ENCODE measurements at places on chromosomes 1 and 21.

DNA sequence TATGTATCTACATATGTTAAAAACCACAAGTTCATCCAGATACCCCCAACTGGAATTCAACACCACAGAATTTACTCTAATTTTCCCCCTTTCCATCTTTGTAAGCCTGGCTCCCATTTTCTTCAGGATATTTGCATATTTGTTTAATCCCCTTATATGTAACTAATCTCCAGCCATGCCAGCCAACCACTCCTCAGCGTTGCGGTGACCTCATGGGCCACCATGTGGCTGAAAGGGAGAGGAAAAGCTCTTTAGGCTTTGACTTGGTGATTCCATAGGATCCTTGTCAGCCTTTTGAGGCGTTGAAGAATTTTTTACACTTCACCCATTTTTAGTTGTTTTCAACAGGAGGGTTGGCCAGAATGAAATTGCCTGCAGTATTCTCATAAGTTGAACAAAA, 10.0 kb downstream of the CLDN19 start:
- DNase-seq: no peak

DNA sequence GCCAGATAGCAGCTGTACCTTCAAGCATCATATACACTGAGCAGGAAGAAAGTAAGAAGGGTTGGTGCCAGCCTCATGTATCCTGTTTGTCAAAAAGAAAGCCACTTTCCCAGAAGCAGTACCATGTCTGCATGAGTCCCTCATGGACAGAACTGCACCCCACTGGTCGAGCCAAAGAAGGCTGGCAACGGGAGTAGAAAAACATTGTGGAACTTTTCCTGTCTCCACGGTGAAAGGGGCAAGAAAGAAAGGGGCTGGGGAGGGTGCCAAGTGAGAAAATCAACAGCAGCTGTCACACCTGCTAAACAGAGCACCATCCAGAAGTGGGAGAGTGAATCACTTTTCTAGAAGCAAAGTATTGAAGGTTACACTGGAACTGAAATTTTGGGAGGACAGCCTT, 621.7 kb downstream of the LMO4 start:
- DNase-seq: peak; percentile 42

DNA sequence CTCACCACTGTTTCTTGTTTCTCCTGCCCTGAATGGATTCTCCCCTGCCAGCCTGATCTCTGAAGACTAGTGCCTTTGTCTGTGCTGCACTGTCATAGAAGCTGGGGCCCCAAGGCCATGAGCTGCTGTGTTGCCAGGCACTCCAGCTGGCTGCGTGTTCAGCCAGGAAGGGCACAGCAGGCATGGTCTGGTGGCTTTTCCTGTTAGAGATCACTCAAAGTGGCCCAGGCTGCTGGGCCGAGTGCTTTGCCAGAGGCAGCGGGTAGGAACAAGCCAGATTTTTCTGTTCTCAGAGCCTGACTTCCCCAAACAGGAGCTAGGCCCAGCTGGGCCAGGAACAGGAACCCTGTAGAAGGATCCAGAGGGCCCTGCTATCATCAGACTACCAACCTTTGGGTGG, 5.2 kb downstream of the ADPRS start:
- DNase-seq: no peak

DNA sequence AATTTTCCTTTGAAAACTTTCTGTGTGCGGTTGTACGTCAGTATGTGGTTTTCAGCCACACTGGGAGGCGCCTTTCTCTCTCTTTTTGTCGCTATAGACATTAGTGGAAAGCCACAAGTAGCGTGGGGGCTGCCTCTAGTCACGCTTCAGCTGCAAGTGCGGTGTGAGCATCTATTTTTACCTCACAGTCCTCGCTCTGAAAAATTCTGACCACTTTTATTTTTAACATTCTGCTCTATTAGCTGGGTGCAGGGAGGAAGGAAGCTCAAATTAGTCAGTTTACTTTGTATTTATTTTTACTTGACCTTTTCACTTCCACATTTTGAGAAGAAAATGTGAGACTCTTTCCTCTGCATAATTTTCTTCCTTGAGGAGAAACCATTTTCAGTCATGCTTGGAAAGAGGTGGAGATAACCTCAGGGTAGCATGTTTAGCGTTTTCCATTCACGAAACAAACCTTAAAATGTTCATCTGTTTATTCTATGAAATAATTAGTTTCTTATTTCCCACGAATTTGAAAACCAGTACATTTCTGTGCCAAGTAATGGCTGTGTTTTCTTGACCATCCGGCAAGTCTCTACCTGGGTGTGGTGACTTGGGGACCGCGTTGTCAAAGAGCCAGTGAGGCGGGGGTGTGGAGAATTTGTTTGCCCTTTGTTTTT, 35.6 kb downstream of the ADARB1 start:
- DNase-seq: peak; percentile 56

- no peak for DNase-seq
Measured at GRCh38 chr1:82813386-82813785, 1012.7 kb downstream of the ADGRL2 start.

- DNase-seq: no peak
Measured at GRCh38 chr1:195045072-195045471, 1563.2 kb downstream of the KCNT2 start.

GRCh38 chr1:29388884-29389283, 152.6 kb downstream of the PTPRU start:
- DNase-seq: no peak

- DNase-seq: peak; percentile 31
Measured at GRCh38 chr1:155254714-155255242, 505 bp downstream of the ENTREP3 start.

GRCh38 chr1:56933606-56934005, 32.2 kb downstream of the C8B start:
- DNase-seq: no peak

GRCh38 chr21:32886339-32886738, 114.8 kb upstream of the PAXBP1 start:
- no peak for DNase-seq

DNA sequence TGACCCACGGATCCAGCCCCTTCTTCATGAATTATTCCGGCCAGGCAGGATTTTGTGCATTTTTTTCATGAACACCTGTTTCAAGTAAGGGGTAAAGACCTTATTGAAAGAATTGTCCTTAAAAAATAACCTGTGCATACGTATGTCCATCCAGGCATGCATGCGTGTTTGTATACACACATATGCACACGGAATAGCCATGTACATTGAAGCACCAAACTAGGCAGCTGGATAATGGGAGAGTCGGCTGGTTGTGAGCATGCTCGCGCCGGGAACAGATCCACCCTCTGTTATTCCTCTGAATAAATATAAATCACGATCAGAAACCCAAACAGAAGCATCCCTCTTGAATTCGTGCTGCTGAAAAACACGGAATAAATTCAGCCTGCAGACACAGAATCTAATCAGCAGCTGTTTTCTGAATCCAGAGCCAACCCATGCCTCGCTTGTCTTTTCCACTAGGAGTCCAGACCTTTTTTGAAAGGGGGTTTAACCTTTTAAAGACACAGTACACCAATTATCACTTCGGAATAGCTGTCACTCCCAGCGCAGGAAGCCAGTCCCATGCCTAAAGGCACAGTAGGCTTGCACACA, at the start of gene HIVEP3:
Gene HIVEP3 (minus strand): TSS at position 473 of the 594 bp plus-strand sequence.
- peak; percentile 26 for DNase-seq

DNA sequence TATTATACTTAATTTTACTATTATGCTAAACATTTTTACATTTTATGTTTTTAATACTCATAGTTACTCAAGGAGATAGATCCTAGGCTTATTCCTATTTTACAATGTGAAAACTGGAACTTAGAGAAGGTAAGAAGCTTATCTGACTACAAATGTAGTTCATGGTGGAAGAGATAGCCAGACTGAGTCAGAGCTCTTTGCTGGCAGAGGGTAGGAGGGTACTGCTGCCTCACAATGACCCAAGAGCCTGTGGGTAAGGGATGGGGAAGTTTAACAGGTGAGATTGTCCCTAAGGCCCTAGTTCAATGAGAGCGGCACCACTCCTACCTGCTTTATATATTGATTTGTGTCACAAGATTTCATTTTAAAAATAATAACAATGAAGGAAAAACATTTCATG, 34.1 kb upstream of the NEK7 start:
- no peak for DNase-seq

DNA sequence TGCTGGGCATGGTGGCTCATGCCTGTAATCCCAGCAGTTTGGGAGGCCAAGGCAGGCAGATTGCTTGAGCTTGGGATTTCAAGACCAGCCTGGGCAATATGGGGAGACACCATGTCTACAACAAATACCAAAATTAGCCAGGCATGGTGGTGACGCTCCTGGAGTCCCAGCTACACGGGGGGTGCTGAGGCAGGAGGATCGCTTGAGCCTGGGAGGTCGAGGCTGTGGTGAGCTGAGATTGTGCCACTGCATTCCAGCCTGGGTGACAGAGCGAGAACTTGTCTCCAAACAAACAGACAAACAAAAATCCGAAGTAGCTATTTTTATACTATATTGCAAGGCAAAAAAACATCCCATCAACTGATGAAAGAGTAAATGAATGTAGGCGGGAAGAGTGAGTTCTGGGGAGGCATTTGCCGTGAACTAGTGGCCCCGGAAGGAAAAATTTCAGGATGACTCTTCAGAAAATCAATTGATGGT, 40.6 kb downstream of the NCMAP start:
- DNase-seq: no peak

GRCh38 chr1:165259706-165260428, 96.6 kb downstream of the LMX1A start:
- no peak for DNase-seq

DNA sequence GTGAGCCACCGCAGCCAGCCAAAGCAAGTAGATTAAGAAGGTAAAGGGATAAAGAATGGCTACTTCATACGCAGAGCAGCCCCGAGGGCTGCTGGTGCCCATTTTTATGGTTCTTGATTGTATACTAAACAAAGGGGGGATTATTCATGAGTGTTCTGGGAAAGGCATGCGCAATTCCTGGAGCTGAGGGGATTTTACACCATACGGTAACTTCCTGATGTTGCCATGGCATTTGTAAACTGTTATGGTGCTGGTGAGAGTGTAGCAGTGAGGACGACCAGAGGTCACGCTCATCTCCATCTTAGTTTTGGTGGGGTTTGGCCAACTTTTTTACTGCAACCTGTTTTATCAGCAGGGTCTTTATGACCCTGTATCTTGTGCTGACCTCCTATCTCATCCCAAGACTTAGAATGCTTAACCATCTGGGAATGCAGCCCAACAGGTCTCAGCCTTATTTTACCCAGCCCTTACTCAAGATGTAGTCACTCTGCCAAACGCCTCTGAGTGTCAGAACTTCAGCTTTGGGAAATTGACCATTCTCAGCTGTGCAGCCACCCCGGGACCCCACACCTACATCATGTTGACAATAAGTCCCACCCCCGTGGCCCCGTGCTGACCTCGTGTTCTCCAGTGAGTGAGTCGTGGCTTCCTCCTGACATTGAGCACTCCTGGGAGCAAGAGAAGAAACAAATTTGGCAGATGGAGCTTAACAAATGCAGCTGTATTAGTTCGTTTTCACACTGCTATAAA, 149.4 kb upstream of the COL6A1 start:
- no peak for DNase-seq

DNA sequence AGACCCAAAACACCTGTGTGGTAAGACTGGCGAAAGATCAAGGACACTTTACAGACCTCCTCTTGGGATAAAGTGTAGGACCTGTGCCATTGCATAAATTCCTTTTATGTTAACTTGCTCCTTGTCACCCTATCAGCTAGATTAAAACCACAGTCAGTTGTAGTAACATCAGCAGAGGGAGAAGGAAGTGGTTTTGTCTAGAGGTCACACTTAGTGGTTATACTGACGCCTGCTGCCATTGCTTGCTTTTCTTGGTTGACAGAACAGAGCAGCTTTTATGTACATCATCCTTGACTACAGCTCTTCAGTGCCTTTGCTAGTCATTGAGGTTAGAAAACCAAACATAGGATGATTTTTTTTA, 101.4 kb downstream of the PBX1 start:
- DNase-seq: no peak

DNA sequence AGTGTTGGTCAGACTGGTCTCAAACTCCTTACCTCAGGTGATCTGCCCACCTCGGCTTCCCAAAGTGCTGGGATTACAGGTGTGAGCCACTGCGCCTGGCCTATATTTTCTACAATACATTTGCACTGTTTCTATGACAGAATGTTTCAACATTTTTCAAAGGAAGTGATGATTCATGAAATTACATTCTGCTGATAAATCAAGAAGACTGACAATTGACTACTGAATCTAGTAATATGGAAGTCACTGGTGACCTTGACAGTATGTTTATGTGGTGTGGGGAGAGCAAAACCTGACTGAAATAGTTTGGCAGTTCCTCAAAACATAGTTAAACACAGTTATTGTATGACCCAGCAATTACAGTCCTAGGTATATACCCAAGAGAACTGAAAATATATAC, 18.1 kb downstream of the LRIF1 start:
- no peak for DNase-seq

DNA sequence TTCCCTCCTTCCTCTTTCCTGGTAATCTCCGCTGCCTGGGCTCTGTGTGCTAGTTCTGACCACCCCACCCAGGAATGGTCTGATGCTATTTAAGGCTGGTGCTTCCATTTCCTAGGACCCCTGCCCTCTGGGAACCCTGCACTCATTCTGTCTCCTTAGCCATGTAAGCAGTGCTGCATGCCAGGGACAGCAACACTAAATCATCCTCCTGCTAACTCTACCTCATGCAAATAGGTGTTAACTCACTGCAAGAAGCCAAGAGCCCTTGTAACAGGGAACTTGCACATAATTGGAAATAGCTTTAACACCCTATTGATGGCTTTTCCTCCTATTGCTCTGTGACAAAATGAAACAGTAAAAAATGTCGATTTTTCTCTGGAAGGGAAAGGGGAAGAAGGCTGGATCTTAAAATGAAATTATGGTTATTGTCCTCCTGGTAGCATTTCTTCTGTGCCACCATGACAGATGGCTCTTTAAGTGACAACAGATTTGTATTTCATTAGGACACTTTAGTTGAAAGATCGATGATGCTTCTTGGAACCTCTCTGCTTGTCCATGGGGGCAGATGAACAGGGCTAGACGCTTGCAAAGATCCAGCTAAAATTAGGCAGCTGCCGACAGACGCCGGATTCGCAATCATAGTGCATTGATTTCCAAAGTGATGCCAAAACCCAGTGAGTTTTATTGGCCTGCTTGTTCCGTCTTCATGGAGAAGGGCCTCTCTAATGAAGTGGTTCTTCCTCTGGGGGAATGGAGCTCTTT, 551.7 kb downstream of the MATN1 start:
- no peak for DNase-seq

- DNase-seq: no peak
Measured at GRCh38 chr1:92495392-92496063, 8.8 kb upstream of the GFI1 start.

GRCh38 chr1:164726235-164726634, 167.3 kb downstream of the PBX1 start:
- peak; percentile 17 for DNase-seq

DNA sequence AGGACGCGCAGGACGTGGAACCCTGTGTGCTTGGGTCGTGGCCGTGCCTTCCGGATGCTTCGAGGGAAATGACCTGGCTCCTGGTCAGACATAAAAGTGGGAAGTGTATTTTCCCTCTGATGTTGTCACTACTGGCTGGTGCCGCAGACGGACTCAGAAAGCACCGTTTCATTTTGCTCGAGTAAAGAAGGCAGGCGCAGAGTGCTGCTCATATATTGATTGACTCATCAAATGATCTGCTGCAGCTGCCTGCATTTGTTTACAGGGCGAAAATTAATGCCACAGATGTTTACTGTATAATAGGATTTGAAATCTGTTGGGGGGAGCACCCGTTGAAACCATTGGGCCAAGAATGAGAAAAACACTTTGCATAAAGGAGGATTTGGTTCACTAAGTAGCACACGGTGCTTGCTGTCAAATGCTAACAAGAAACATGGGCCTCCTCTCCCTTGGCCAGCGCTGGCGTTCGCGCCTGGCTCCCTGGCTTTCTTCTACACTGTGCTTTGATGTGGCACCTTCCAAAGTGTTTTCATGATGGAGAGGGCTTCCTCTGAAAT, 365.5 kb downstream of the CAMTA1 start:
- DNase-seq: no peak

GRCh38 chr1:107175102-107175909, 34.5 kb downstream of the NTNG1 start:
- no peak for DNase-seq

All from endothelial cell of umbilical vein (primary cell).